Mucosa of descending colon (tissue), 3 donors: ENCODE measurements at places on chromosomes 5 and 9.

- no peak for DNase-seq
These were observed 121.8 kb downstream of the SEMA6A start for GRCh38 chr5:116452774-116453368.

- peak; percentile 14 for DNase-seq
These were observed 29.2 kb downstream of the NKD2 start for GRCh38 chr5:1037671-1038416.

DNA sequence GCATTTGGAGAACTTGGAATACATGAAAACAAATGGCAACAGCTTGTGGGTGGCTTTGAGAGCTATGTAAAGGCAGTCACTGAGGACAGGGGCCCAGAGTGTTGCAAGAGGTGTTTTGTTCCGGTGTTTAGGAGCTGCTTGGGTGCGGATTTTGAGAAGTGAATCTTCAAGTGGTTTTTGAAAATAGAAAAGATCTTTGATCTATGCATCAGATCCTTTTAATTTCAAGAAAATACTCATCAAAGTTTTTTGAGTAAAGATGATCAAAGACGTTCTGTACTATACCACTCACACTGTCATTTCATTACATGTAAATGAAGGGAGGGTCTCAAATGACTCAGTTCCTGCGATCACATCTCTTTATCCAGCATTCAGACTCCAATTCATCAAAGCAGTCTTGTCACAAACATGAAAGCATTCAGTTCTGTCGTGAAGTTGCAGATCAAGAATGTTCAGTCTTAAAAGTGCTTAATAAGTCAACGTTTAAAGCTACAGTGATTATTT is 112.5 kb downstream of the WDR41 start:
- no peak for DNase-seq

GRCh38 chr9:97431549-97432143 is 19.8 kb downstream of the TDRD7 start:
- no peak for DNase-seq

DNA sequence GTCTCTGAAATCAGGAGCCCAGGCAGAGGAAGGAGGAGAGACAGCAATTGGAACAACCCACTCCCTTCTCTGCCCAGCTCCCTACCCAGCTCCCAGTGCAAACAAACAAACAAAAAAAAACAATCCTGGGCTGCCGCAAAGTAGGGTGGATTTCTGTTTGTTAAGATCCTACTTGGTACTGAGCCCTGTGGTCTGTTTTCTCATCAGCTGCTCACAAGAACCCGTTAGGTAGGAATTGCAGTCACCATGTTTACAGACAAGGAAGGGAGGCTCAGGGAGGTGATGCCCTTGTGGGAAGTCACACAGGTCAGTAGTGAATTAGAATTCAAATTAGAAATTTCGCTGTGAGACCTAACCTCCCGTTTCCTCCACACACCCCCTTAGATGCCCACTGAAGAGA is 128.8 kb upstream of the RAD23B start:
- no peak for DNase-seq
